ENCODE measurements at places on chromosomes 7 and 10.
A peak's percentile ranks its signal among the peaks of the same experiment; 100 is the strongest.

DNA sequence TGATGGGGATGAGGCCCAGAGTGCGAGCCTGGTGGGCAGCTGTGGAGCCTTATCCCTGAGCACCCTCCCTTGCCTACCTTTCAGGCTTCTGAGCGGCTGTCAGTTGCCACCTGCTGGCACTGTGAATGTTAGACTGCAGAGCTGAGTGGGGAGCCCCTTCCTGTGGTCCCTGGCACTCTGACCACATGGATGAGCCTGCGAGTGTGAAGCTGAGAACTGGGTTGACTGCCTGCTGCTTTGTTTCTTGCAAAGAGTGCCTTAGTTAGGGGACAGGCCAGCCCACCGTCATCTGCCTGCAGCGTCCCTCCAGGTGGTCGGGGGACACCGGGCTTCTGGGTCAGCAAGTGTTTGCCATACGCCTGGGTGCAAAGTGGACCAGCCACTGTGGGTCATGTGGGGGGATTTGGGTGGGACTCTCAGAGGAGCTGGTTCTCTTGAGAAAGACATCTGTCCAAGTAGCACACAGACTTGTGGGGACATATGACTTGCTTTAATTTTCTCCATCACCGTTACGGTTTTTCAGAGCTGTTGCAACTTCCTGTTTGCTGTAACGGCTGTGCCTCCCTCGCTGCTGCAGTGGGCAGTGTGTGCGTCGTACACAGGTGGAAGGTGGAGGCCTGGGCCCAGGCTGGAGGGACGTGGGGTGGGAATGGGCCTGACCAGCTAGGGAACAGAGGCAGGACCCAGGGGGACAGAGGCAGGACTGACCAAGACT, 13.7 kb downstream of the INPP5A start:
- no peak for DNase-seq

DNA sequence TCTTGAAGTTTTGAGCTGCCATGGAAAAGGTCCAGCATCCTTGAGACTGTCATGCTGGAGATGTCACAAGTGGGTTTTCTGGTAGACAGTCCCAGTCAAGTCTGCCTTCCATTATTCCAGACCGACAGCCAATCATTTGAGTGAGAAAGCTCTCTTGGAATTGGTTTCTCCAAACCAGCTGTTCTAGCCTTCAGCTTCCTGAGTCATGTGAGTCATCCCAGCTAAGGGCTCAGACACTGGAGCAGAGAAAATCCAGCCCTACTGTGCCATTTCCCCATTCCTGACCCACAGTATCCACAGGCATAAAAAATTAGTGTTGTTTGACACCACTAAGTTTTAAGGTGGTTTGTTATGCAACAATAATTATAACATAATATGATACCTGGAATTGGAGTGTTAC, 219.0 kb downstream of the ADRA2A start:
- DNase-seq = no peak

DNA sequence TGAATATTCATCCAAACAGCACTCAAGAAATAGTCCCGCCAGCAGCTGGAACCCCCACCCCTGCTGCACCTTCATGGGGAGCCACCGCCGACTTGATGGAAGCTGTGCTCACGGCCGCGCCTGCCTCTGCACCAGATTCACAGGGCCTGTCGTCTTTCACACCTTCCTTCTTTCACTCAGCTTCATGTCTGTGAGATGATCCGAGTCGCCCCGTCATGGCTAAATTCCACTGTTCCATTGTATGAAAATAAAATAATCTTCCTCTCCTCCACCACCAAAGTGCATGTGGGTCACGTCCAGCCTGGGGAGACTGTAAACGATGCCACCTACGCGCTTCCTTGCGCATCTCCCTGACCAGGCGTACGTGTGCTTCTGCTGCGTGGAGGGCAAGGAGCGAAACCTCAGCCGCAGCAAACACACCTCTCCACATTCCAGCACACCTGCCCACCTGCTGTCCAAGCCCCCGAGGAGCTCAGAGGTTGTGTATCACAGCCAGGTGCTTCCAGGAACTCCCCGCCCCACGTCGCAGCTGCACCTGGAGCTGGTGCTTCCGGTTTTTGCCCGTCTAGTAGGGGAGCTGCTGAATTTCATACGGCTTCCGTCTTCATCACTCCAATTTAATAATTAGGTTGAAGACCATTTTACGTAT, 137.0 kb downstream of the PTPRN2 start:
- DNase-seq = no peak

DNA sequence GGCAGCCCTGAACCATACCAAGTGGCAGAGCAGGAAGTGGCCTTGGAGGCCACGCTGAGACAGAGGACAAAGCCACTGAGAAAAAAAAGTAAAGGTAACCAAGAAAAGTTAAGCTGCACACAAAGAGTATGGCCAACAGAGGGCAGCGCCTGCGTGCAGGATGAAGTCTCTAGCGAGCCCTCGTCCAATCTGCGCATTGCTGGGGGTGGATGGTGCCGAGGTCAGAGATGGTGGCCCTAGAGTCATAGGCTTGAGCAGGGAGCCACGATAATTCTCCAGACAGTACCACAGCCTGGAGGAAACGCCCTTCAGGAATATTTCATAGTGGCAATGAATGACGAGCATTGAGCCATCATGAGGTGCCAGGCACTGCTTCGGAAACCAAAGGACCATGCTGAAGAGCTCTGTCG, 9.7 kb downstream of the ATP6V0E2 start:
- DNase-seq = peak; percentile 46

GRCh38 chr7:32145911-32146310, 75.7 kb upstream of the PDE1C start:
- DNase-seq = no peak

- no peak for DNase-seq
These were observed 211.1 kb downstream of the HDAC9 start for GRCh38 chr7:18706670-18707069.

DNA sequence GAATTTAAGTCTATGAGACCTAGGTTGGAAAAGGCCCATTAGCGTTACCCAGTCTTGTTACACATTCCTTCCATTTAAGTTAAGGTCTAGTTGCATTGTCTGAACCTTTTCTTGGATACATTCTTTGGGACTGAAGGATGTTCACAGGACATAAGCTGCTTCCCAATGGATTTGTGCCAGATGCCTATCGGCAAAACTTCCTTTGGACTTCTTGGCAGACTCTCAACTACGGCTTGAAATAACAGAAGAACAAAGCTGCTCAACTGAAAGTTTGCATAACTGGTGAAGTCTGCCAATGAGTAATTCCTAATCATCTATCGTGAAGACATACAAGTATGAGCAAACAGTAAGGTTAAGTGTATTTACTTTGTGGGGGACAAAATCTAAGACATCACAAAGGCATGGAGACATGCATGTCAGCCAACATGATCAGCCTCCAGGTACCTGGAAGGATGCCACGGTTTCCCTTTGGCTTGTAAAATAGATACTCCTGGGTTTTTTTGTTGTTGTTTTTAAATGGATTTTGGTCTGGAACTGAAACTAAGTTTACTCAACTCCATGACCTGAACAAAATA, 35.4 kb downstream of the MALSU1 start:
- peak; percentile 99 for DNase-seq

GRCh38 chr7:120395526-120396019, 122.6 kb downstream of the KCND2 start:
- DNase-seq = no peak

DNA sequence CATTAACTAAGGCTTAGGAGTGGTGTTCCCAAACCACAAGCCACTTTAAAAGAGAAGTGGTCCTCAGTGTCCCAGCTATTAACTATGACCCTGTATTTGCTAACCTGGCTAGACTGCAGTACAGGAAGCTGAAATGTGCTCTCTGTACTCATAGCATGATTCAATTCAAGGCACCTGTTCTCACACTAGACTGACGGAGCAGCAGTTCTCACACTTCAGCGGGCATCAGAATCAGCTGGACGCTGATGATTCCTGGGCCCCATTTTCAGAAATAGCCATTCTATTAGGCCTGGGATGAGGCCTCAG, 24.5 kb upstream of the MSRB2 start:
- DNase-seq = no peak

GRCh38 chr7:151416941-151417315, 7.1 kb upstream of the WDR86 start:
- DNase-seq = no peak

- DNase-seq = no peak
These were observed 136.2 kb downstream of the VIPR2 start for GRCh38 chr7:159008417-159008816.
